ENCODE measurements at places on chromosomes 13 and 19.

- no peak for DNase-seq
These were observed 28.1 kb upstream of the WDR18 start for GRCh38 chr19:955803-956765.

DNA sequence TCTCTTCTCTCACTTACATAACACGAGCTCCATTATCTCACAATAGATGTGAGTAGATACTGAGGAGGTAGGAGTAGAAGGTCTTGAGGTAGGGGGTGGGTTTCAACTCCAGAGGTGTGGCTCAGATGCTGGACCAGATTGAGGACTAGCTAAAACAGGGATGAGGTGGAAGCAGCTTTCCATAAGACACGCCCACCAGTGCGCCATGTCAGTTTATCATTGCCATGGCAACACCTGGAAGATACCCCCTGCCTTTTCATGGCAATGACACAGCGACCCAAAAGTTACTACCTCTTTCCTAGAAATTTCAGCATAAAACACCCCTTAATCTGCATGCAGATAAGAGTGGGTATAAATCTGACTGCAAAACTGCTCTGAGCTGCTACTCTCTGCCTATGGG is 44.1 kb downstream of the KCTD15 start:
- no peak for DNase-seq

DNA sequence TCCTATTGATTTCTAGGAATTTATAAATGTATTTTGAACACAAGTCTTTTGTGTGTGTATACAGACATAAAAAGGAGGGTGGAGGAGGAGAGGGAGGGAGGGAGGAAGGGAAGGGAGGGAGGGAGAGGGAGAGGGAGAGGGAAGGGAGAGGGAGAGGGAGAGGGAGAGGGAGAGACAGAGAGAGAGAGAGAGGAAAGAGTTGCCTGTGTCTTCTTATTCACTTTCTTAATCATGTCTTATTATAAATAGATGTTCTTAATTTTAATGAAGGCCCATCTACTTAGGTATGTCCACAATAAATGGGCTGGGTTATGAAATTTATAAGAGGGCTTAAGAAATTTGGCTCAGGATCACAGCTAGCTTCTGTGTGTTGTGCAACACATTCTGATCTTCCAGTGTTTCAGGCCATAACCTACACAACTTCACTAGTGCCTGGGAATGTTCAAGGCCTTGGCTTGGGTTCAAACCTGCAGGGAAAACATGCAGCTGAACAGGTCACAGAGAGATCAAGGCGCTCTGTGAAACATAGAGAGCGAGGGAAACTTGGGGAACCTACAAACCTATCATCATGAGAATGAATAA is 39.3 kb downstream of the ZNF45 start:
- no peak for DNase-seq

DNA sequence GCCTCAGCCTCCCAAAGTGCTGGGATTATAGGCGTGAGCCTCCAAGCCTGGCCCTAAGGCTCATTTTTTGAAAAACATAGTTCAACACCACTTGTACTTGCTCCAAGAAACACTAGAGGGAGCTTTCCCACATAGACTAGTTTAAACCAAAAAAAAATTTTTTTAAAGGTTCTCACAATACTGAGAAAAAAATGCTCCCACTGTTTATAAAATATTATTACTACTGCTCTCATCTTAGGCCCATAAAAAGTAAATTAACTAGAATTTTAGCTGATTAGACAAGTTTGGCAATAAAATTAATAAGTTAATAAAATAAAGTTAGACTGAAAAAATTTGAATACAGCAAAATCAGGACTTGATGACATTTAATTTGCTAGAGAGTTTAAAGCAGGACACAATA is 109.5 kb downstream of the TBC1D4 start:
- DNase-seq = peak; percentile 57

DNA sequence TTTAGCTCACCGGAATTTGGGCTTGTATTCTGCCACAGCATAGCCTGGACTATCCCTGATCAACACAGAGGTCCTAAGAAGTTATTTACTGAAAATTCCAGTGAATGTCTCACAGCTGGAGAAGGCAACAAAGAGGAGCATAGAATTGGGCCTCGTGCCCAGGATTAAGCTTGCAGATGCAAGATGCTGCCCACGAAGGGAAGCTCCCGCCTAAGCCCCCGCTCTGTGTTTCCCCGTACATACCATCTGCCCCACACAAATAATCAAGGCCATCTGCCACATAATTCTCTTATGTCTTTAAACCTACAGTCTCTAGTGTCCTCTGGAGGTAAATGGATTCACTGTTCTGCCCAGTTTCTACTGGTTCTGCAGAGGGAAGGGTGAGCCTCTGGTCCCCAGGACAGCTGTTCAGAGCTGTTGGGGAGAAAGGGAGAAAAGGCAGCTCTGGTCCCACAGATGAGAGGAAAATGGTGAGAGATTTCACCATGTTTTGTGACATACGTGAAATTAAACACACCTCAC is 7.4 kb upstream of the TPP2 start:
- DNase-seq = no peak

GRCh38 chr19:58554494-58555368 is at the start of gene CHMP2A:
Gene CHMP2A, minus strand, starts transcription at chr19:58555105. Its CDS starts 893 bp downstream, at chr19:58554212.
- DNase-seq = peak; percentile 99

GRCh38 chr13:71621174-71622124 is 245.6 kb downstream of the DACH1 start:
- no peak for DNase-seq

GRCh38 chr19:10761443-10762250 is 43.8 kb downstream of the DNM2 start:
- no peak for DNase-seq

DNA sequence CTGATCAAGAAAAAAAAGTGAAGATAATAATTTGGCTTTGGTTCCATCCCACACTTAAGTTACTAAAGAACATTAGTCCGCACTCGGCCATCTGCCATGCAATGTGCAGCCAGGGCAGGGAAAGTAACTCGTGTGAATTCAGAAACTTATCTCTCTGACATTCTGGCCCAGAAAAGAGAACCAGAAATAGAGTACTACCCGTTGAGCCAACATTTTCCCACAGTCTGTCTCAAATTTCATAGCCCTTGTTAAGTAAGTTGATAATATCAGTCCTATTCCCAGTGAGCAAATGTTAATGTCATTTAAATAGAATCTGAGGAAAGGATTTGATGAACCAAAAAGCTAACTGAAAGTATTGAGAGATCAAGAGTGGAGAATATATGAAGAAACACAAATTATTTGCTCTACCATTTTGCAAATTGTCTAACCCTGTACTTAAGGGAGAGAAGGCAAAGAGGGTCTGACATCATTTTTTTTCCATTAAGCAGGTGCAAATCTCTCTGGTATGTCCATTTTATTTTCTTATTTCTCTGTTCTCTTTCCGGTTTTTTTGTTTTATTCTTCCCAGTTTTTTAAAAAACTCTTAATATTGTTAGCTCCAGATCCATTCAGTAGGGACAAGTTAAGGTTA is 156.3 kb downstream of the NDFIP2 start:
- DNase-seq = no peak

DNA sequence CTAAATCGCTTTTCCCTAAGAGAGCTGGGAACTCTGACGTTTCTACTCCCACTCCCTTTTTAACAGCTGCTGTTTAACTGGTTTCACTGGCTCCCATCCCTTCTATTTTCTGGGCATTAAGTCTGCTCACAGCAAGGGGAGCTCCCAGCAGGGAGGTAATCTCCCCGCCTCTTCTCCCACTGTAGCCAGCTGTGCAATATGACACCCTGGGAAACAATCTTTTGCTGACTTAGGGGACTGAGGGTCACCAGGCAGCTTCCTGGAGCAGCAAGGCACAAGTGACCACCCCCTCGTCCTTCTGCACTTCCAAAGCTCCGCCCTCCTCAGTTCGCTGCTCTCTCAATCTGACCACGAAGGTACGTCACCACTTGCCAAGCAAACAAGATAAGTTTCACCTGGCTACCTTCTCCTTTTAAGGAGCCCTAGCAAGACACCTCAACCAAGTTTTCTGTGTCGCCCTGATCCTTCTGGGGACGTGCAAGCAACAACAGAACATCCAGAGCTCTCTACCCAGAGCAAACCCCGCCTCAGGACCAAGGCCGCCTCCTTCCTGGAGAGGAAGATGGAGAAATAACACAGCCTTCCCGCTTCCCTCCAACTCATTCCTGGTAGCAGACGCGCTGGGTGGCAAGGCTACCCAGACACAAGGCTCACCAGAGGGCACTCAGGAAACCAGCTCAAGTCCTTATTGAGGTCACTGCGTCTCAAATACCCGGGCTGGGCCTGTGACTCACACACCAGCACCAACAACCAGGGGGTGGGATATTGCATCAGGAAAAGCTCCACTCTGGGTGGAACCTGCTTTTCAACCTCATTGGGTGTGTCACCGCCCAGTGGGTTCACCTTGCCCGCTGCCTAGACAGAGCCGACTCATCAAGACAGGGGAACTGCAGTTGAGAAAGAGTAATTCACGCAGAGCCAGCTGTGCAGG is 92.4 kb downstream of the STK24 start:
- peak; percentile 78 for DNase-seq
